ENCODE measurements at places on chromosomes 16 and 17. TPM values are rescaled to one million over a fixed set of nuclear protein-coding genes. Genes with fewer than 3 reads are reported as not detected.

DNA sequence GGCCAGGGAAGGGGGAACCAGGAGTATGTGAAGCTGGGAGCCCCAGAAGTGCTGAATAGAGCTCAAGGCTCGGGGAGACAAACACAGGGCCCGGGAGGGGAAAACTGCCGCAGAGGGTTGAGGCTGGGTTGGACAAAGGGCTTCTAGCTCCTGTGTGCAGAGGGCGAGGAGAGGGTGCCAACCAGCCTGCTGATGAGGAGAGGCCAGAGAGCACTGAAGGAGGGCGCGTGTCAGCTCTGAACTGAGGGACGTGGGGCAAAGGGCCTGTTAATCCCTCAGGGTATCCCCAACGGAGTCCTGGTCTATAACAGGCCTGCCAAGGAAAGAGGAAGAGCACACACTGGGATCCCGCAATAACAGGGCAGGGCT is 151.3 kb downstream of the C16orf78 start:
- H3K27me3 ChIP-seq: peaks cover 31% of the 10 kb centered on the region
- DNase-seq: peak; percentile 62
- peaks cover 5% of the 10 kb centered on the region for H3K4me1 ChIP-seq
- no peaks in the 10 kb centered on the region for H3K36me3 ChIP-seq

DNA sequence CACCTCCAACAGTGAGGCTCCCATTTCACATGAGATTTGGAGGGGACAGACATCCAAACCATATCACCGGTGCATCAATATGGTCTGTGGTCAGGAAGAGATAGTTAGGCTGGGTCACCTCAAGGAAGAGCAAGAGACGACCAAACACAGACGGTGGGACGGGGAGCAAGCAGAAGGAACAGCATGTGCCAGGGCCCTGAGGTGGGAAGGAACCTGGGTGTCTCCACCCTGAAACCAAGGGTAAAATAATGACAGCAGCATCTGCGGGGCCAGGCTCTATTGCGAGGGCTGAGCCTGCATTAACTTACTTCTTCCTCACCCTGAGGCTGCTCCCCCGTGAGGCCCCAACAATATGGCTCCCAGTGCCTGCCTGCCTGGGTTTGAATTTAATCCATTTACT is 8.9 kb upstream of the PRSS21 start:
- no peaks in the 10 kb centered on the region for H3K4me1 ChIP-seq
- H3K36me3 ChIP-seq: no peaks in the 10 kb centered on the region
- no peak overlapping the region for H3K4me3 ChIP-seq
- no peak overlapping the region for H3K27ac ChIP-seq

DNA sequence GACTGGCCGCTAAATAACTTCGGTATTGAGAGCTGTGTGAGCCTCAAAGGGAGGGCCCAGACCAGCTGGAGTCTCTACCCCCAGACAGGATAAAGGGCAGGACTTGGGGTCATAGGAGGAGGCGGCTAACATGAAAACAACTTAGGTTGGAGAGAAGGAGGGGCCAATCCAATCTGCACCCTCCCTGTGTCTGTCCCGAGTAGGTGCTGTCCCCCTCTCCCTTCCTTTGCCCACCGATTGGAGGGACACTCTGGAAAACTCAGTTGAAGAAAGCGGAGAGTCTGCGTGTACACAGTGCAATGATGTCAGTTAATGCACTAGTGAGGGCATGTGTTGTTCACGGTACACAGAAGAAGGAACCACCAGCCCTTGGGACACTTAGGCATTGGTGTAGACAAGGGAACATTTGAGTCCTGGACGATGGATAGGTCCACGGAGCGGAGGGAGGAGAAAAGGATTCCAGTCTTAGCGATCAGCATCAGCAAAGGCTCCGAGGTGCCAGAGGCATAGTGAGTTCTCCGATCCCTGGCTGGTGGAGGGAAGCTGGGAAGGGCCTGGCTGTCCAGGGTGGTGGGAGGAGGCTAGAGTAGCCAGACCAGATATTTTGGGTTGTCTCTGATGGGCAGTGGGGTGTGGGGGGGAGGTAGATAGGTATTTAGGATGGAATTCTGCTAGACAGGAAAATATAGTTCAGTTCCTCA is 761 bp downstream of the NOL3 start:
- H3K27ac ChIP-seq: peak overlapping the region; percentile 81
- DNase-seq: no peak
- H3K36me3 ChIP-seq: no peaks in the 10 kb centered on the region
- H3K4me3 ChIP-seq: no peak overlapping the region
- H3K27me3 ChIP-seq: peaks cover 83% of the 10 kb centered on the region

DNA sequence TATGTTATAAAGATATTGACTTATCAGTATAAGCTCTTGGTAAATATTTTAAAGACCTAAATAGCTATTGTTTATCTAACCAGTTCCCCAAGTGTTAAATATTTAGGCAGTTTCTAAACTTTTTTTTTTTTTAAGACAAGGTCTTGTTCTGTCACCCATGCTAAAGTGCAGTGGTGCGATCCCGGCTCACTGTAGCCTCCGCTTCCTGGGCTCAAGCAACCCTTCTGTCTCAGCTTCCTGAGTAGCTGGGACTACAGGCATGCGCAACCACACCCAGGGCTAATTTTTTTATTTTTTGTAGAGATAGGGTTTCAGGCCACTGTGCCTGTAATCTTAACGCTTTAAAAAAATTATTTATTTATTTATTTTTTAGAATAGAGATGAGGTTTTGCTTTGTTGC is 43.5 kb downstream of the SNX29 start:
- H3K27ac ChIP-seq: no peak overlapping the region
- H3K4me1 ChIP-seq: peaks cover 32% of the 10 kb centered on the region

GRCh38 chr16:3762107-3762750 is 44.9 kb upstream of the TRAP1 start:
- no peak overlapping the region for H3K4me3 ChIP-seq
- no peak overlapping the region for H3K27ac ChIP-seq
- no peak for DNase-seq

EVPLL gene
- total RNA-seq: not detected
